ENCODE measurements at places on chromosomes 1 and 21.

GRCh38 chr1:109112056-109112651 lies 1.8 kb upstream of the ELAPOR1 start:
- DNase-seq = no peak

GRCh38 chr1:67332653-67333529 lies 25.2 kb downstream of the IL12RB2 start:
- no peak for DNase-seq

DNA sequence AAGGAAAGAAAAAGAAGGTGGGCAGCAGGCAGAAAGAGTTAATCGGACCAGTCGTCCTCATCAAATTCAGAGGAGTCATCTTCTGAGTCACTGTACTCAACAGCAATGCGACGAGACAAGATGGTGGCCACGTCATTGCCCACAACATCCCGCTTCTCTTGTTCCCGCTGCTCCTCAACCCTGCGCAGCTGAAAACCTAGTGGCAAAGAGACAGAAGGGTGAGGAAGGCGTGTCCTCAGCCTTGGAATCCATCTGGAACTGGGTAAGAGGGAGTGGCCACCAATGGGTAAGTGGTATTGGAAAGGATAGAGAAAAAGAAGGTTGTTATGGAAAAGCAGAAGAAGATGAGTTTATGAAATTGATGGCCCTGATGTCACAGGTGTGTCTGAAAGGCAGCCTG lies 15.7 kb downstream of the GPR3 start:
- DNase-seq = no peak

DNA sequence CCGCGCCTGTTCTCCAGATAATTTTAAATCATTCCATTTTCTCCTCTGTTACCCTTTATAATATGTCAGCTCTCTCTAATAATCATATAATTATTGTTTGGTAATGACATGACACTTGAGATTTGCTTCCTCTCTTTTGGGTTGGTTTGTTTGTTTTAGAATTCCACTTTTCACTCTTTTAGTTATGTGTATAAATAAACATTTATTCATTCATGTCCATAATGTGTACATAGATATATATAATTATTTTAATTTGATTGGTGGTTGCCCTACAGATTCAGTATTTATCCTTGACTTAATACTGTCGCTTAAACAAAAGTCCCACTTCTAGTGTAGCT lies 93.4 kb upstream of the FMN2 start:
- no peak for DNase-seq

- DNase-seq = no peak
Observed at GRCh38 chr1:204157962-204158361, 6.1 kb upstream of the ETNK2 start.

DNA sequence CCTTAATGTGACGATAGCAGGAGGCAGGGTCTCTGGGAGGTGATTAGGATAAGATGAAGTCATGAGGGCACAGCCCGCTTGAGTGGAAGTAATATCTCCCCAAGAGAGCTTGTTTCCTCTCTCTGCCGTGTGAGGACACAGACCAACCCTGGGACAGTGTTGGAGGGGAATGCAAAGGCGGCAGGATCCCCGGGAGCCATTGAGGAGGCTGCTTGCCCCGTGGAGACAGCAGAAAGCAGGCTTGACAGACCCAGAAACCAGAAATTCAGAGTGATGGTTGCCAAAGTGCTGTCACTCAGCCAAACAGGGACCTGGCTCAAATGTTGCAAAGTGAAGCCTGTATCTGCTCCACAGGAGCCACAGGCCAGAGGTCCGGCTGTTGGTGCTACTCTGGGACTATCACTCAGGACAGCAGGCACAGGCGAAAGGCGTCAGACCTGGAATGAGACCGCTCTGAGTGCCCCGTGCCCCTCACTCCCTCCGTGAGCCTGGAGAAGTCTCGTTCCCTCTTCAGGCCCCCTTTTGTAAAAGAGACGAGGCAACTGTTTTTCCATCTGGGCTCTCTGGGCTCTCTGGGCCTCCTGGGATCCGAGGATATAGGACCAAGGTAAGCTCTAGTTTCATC lies 96.6 kb upstream of the VANGL1 start:
- no peak for DNase-seq

- no peak for DNase-seq
Observed at GRCh38 chr1:7538849-7539768, 232.0 kb upstream of the VAMP3 start.

DNA sequence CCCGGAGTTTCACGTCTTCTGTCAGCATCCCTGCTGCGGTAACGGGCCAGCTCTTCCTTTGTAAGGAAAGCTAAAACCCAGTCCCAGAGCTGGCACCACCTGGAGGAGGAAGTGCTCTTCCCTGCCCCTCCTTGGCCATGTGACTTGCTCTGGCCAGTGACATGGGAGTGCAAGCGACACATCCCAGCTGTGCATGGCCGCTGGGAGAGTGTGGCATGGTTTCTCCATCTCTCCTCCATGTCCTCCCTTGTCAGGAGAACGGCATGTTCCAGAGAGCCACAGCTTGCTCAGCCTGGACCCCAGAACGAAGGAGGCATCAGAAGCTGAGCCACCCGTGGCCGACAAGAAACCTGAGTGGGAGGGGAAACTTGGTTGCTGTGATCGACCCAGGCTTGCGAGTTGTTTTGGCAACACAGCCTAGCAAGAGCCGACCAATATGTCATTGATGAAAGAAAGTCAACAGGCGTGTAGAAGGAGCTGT lies 2.7 kb upstream of the PRXL2B start:
- peak; percentile 18 for DNase-seq

- DNase-seq = no peak
Observed at GRCh38 chr1:184218458-184219075, 167.0 kb downstream of the TSEN15 start.

- no peak for DNase-seq
Observed at GRCh38 chr1:5888606-5889211, 103.5 kb downstream of the NPHP4 start.

- DNase-seq = no peak
Observed at GRCh38 chr1:49225464-49225863, 448.8 kb upstream of the BEND5 start.

DNA sequence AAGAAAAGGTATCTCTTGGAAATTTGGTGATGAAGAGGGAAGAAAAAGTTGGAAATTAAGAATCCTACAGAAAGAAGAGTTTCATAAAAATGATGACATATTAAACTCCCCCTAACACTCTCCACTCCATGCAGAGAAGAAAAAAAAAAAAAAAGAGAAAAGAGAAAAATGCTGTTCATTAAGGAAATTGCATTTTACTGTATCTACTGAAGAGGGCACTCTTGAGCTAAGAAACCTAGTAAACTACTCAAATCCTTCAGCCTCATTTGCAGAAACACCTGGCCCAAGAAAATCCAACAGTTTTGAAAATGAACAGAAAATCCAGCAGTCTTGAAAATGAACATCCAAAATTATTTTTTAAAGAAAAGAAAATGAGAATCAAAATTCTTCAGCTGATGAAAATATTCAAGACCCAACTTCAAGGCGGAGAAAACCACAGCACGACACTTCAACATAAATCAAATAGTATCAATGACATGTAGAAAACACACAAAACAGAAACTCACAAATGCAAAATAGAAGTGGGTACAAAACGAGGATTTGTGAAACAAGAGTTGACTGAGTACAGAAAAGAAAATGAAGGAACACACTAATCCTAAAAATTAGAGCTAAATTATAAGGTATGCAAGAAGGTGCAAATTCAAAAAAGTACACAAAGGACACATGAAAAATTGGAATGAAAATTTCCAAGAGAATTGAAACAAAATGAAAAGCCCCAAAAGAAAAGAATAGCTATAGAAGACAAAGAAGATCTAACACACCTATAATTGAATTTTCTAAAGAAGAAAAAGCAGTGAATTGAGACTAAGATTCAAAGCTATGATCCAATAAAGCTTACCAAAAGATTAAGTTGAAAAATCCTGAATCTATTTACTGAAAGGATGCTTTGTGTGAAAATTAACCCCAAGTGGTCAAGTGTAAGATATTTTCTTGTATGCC lies 73.2 kb upstream of the DNAJC6 start:
- no peak for DNase-seq

DNA sequence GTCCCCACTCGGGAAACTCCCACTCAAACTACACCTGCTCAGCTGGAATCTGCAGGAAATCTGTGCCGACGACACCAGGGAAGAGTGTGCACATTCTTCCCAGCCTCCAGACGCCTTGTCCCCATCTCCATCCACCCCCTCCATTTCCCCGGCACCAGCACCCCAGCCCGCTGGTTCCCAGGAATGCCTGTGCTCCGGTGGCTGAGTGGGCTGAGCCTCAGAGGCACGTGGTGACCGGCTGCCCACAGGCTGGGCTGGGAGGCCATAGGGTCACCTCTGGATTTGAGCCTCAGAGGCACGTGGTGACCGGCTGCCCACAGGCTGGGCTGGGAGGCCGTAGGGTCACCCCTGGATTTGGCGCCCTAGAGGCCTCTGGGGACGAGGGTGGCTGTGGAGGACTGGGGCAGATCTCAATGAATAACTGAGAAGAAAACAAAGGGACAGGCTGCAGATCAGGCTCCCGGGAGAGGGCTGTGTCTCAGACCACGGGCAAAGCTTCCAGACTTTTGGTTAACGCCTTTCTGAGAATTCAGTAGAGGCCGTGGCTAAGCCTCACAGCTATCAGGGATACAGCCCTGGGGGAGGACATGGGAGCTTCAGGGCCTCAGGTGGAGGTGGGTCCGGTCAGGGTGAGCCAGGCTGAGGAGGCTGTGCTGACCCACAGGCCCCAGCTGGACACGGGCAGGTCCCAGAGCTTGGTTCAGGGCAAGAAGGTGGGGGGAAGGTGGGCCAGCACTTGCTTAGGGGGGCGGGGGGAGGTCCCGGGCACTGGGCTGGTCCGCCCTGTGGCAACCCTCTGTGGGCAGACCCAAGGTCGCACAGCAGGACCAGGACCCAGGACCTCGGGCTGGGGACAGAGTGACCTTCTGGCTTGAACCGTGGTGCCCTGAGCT lies 17.3 kb upstream of the TTLL10 start:
- no peak for DNase-seq

DNA sequence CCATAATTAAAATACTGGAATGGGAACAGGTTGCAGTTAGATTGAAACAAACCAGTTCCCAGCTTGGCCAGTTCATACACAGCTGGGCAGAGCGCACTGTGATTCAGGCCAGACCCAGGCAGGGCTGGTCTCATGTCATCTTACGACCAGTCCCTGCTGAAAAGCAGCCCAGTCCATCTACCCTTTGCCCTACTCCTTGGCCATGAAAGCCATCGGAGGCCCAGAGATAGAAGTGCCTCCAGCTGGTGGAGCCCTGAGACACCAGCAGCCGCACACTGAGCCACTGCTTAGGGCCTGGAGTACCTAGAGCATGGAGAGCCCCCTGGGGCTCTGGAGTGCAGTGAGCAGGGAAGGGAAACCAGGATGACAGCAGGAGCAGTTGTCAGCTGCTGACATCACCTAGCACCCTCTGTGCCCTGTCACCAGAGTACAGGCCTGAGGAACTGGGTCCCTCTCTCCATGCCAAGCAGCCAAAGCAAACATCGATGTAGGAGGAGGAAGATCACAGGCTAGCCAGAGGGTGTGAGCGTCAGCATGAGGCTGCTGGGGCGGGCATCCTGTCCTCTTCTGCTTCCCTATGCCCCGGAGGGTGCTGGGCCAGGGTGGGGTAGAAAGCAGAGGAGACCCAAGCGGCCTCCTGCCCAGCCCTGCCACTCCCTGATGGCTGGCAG lies 34.2 kb upstream of the TMEM125 start:
- DNase-seq = no peak

DNA sequence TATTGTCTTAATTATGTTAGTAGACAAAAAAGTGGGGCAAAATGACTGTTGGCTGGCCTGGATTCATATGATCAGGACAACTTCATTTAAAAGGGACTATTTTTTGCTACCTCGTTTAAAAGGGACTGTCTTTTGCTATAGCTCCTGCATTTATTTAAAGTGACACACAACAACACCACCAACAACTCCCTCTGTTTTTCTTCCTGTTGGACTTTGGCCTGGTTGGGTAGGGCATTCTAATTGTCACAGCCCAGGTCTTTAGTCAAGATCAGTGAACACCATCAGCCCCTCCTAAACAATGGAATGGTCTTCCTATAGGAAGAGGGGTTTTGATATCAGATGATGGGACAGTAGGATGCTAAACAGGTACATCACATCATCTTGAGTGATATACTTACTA lies 241.8 kb downstream of the GPR52 start:
- DNase-seq = no peak

- DNase-seq = peak; percentile 59
Observed at GRCh38 chr1:228734881-228735801, at the start of gene RHOU. Gene RHOU, plus strand, starts transcription at chr1:228735479. Its CDS starts 264 bp downstream, at chr1:228735743.

GRCh38 chr1:84944767-84945486 lies 51.9 kb upstream of the LPAR3 start:
- DNase-seq = peak; percentile 55

- DNase-seq = no peak
Observed at GRCh38 chr1:246104927-246105326, 402.2 kb downstream of the SMYD3 start.

- DNase-seq = no peak
Observed at GRCh38 chr1:11704691-11705475, 13.4 kb downstream of the DRAXIN start.

GRCh38 chr21:21137986-21138385 lies 139.8 kb downstream of the NCAM2 start:
- no peak for DNase-seq
